Endodermal cell (in vitro differentiated cells): ENCODE measurements at places on chromosomes 2 and 18. TPM values are rescaled to one million over a fixed set of nuclear protein-coding genes. Genes with fewer than 3 reads are reported as not detected.

GRCh38 chr2:46135228-46135855, 161.9 kb upstream of the EPAS1 start:
- DNase-seq: no peak

DNA sequence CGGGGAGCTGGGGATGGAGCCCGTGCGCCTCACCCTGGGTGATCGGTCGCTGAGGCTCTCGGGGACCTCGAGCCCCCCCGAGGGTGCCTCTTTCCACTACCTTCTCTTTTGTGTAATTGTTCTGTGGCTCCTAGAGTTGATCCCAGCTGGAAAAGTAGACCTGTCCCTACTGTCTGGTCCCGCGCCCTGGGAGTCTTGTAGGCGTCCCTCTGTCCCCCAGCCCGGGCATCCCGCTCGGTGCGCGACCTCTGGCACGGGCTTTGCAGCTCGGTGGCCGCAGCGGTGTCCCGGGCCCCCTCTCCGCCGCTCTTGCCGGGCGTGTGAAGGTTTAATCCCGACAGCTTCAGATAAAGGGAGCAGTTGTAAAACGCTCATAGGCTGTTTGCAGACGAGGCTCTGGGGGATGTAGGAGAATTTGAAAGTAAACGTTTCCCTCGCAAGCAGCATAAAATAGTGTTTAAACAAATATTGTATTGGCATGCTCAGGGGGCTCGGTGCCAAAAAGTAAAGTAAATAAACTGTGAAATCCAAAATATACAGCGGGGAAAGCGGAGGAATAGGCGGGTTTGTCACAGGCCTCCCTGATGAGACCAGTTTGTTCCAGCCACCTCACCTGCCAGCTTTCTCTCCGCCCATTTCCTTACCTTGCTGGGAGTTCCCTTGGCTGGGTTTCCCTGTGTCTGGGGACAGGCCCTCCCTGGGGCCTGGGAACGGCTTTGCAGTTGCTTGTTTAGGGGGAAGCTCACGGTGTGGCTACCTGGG, 1.9 kb downstream of the GLI2 start:
- peak; percentile 91 for DNase-seq

DNA sequence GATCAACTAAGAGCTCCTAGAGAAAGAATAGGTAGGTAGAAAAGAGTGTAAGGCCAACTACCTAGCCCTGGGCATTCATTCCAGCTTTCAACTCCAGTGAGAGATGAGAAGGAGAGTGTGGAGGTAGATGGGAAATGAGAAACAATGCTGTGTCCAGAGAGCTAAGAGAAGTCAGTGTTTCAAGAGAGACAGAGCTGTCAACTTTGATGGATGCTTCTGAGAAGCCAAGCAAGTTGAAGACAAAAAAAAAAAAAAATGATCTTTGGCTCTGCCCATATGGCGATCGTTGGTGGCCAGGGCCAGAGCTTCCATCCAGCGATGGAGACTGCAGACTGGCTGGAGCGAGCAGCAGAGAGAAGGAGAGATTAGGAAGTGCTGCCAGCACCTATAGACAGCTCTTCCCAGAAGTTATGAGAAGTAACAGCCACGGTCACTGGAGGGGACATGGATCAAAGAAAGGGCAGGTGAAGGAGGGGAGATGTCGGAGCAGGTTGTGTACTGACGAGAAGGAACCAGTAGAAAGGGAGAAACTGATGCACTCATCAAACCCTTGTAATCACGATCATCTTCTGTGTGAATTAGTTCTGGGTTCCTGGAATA, 112.4 kb upstream of the PPP1CB start:
- DNase-seq: no peak

DNA sequence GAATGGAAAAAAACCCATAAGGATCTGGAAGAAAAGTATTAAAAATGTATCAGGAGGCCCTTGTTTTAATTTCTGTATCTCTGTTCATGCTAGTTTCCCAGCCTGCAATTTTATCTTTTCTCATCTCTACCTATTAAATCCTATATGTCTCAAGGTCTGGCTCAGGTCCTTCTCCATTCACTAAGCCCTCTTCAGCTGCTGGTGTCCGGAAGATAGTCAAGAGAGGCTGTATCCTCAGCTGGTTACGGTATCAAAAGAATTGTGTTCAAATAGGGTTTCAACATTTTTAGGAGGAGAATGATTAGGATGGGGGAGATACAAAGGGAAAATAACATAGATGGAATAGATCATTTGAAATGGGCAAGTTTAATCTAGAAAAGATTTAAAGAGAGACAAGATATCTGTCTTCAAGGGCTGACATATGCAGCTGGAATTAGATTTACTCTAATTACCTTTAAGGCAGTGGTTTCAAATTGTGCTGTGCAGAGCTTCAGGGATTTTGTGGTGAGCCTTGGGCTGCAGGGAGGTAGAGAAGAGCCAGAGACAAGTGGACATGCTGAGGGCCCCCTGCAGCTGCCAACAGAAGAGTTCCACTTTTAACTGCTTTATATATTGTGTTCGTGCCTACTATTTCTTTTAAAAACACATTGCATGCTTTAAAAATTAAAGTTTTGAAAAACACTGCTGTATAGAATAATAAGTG, 24.1 kb downstream of the GREB1L start:
- DNase-seq: no peak

DNA sequence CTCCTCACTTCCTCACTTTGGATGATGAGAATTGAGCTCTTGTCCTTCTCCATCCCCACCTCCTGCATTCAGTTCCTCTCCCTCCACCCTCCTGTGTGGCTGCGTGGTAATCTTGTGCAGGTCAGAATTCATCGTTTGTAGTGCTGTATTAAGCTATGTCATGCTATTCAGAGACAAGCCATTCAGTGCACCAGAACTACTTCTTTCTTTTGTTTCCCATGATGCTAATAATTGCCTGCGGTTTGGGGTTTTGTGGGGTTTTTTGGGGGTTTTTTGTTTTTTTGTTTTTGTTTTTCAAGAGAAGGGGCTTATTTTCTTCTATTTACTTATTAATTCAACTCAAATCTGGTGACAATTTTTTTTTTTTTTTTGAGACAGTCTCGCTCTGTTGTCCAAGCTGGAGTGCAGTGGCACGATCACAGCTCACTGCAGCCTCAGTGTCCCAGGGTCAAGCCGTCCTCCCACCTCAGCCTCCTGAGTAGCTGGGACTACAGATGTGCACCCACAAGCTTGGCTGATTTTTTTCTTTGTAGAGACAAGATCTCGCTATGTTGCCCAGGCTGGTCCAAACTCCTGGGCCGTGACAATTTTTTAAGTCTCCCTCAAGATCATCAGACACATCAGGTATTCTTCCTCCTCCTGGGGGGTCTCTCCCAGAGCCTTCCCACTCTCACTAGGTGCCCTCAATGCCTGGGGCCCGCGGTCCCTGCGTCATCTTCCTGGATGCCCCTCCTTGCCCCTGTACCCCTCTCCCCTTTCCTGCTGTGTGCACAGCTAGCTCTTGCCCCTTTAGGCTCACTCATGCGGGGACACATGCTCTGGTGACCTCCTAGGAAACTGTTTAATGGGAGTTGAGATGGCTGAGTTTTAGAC, 37.8 kb downstream of the MAL start:
- peak; percentile 10 for DNase-seq

DNA sequence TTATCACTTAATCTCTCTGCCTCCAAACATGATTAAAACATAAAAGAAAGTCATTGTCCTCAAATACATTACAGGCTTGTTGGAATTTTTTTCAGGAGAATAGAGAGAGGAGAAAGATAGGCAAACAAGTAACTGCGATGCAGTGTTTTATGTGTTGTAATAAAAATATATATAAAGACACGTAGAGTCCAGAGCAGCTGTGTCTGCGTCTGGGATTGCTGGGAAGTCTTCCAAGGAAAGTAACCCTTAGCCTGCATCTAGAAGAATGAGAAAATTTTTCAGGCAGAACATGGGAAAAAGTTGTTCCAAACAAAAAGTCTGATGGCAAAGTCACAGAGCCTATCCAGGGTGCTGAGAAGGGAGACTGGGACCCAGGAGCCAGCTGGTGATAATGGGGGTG, 91.8 kb upstream of the ST6GAL2 start:
- no peak for DNase-seq

AQP4 gene
- 10.2 to 15.1 TPM (median 12.8 TPM) in 3 replicates for total RNA-seq

ALLC gene
- not detected in 3 replicates for total RNA-seq

SERPINB8 gene
- total RNA-seq: 0.13 to 0.78 TPM (median 0.21 TPM) in 3 replicates
